ENCODE measurements at places on chromosomes 2 and 18. TPM values are rescaled to one million over a fixed set of nuclear protein-coding genes. Genes with fewer than 3 reads are reported as not detected.

Gene CHST10
- 1.9 TPM for total RNA-seq

Gene CXCR4
- 1,661 TPM for total RNA-seq

Gene TGFA
- total RNA-seq: 0.88 TPM

Gene KCNE4
- not detected for total RNA-seq

Gene LGALSL
- 0.22 TPM for total RNA-seq

Gene TUBB8B
- total RNA-seq: not detected

Gene CNTNAP5
- total RNA-seq: not detected

Gene LOXHD1
- not detected for total RNA-seq

- H3K27ac ChIP-seq: no peak overlapping the region
- peaks cover 3% of the 10 kb centered on the region for H3K4me1 ChIP-seq
These were observed 5.6 kb downstream of the CROCC2 start for GRCh38 chr2:240911641-240912265.

- H3K4me1 ChIP-seq: no peaks in the 10 kb centered on the region
- no peak for DNase-seq
- no peak overlapping the region for H3K27ac ChIP-seq
These were observed 187.2 kb downstream of the LRRTM1 start for GRCh38 chr2:80117401-80117800.

- H3K4me3 ChIP-seq: no peak overlapping the region
- peaks cover 3% of the 10 kb centered on the region for H3K27me3 ChIP-seq
- no peaks in the 10 kb centered on the region for H3K36me3 ChIP-seq
- no peaks in the 10 kb centered on the region for H3K4me1 ChIP-seq
These were observed 169.5 kb downstream of the MTCL1 start for GRCh38 chr18:8874872-8875271.

GRCh38 chr2:157364257-157364974, 38.8 kb upstream of the ERMN start:
- peaks cover 3% of the 10 kb centered on the region for H3K4me1 ChIP-seq
- H3K36me3 ChIP-seq: no peaks in the 10 kb centered on the region
- no peak for DNase-seq
- no peak overlapping the region for H3K27ac ChIP-seq
- H3K4me3 ChIP-seq: no peak overlapping the region
- H3K27me3 ChIP-seq: no peaks in the 10 kb centered on the region

GRCh38 chr2:55729136-55729685, 35.6 kb upstream of the PNPT1 start:
- no peak overlapping the region for H3K4me3 ChIP-seq
- H3K27me3 ChIP-seq: no peaks in the 10 kb centered on the region
- no peaks in the 10 kb centered on the region for H3K36me3 ChIP-seq
- H3K27ac ChIP-seq: no peak overlapping the region
- no peak for DNase-seq

- no peak overlapping the region for H3K4me3 ChIP-seq
- H3K27ac ChIP-seq: no peak overlapping the region
- no peaks in the 10 kb centered on the region for H3K27me3 ChIP-seq
- no peaks in the 10 kb centered on the region for H3K4me1 ChIP-seq
These were observed 11.8 kb downstream of the IGFBP2 start for GRCh38 chr2:216644842-216645635.

DNA sequence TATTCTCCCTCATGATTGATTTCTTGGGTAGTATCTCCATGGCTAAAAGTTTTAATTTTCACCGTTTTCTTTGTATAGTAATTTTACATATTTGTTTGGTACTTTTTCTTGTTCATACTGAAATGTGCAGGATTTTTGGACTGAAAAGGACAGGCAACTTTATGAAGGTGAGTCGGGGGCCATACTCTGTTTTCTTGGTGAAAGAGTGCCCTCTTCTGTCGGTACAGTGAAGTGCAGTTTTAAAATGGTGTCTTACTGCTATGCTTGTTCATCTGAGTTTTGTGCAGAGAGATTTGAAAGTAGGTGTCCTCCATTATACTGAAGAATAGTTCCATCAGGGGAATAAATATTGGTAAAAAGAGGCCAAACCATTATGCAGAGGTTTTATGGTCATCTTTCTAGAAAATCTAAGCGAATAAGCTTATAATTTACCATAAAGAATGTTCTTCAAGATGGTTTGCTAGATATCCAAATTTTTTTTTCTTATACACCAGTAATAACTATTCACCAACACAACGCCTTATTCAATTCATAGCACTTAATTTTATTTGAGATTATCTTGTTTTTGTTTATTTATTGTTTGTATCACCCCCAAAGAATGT, 8.7 kb upstream of the SERPINB13 start:
- H3K4me1 ChIP-seq: no peaks in the 10 kb centered on the region
- H3K36me3 ChIP-seq: no peaks in the 10 kb centered on the region
- no peak overlapping the region for H3K4me3 ChIP-seq
- H3K27me3 ChIP-seq: no peaks in the 10 kb centered on the region
- H3K27ac ChIP-seq: no peak overlapping the region
- no peak for DNase-seq

DNA sequence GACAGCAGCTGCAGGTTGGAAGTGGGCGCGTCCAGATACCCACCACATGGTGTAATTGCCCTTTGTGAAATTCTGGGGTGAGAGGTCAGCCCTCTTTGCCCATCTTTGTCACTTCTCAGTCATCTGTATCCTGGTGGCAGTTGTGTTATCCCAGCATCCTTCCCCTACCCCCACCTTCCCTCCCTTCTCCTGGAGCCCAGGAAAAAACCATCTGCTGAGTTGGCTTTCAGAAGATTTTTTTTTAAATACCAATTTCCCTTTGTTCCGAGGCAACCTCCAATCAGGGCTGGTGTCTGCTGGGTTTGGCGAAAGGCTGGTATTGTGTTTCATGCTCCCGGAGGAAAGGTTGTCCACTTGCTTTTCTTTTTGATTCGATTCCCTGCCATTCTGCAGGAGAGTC, 35.2 kb downstream of the SETBP1 start:
- H3K27me3 ChIP-seq: no peaks in the 10 kb centered on the region
- H3K36me3 ChIP-seq: no peaks in the 10 kb centered on the region
- peaks cover 6% of the 10 kb centered on the region for H3K4me1 ChIP-seq
- no peak overlapping the region for H3K27ac ChIP-seq

DNA sequence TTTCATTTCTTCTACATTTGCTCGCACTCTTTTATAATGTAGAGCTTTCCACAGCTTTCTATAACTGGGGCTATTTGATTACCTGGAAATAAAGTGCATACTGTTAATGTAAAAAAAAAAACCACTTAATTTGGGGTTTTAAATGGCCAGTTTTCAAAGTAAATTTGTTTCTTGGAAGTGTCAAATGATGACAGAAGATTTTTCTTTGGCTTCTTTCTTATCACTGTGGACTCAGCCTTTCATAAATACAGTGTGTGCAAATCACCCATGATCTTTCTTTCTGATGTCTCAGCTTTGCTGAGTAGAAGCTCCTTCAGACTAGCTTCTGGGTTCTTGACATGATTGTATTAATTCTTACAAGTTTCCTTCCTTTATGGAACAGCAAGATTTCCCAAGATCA, 525.6 kb downstream of the PARD3B start:
- no peaks in the 10 kb centered on the region for H3K4me1 ChIP-seq
- DNase-seq: no peak

DNA sequence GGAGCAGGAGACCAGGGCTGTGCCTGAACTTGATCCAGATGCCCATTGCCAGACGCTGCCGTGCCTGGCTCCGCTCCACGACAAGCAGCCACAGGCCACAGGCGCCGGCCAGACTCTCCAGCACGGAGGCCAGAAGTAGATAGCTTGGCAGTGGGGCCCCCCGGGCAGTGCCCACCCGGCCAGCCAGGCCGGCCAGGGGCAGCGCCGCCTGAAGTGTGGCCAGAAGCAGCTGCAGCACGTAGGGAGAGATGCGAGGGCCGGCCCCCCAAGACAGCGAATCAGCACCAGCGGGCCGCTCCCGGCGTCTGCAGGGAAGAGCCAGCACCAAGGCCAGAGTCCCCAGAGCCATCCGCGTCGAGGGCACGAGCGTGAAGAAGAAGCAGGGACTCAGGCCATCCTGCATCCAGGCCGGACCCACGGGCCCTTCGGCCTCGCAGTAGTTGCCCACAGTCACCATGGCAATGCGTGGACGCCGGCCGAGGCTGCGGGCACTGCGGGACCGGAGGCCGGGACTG, 484 bp downstream of the ABCB6 start:
- peak overlapping the region; percentile 70 for H3K4me3 ChIP-seq
- H3K36me3 ChIP-seq: peaks cover 35% of the 10 kb centered on the region
- no peaks in the 10 kb centered on the region for H3K27me3 ChIP-seq
- H3K4me1 ChIP-seq: peaks cover 26% of the 10 kb centered on the region
- no peak overlapping the region for H3K27ac ChIP-seq
- no peak for DNase-seq

DNA sequence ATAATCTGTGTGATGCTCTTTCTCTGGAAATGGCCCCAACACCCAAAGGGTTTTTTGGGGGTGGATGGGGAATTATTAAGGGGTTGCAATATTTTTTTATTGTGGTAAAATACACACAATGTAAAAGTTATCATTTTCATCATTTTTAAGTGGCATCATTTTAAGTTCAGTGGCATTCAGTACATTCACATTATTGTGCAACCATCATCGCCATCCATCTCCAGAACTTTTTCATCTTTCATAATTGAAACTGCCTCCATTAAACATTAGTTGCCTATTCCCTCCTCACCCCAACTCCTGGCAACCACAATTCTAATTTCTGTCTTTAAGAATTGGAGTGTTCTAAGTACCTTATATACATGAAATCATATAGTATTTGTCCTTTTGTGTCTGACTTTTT, 90.0 kb downstream of the POLR1A start:
- DNase-seq: no peak
- H3K27me3 ChIP-seq: no peaks in the 10 kb centered on the region
- peaks cover 20% of the 10 kb centered on the region for H3K4me1 ChIP-seq
- H3K36me3 ChIP-seq: no peaks in the 10 kb centered on the region
- H3K27ac ChIP-seq: no peak overlapping the region

DNA sequence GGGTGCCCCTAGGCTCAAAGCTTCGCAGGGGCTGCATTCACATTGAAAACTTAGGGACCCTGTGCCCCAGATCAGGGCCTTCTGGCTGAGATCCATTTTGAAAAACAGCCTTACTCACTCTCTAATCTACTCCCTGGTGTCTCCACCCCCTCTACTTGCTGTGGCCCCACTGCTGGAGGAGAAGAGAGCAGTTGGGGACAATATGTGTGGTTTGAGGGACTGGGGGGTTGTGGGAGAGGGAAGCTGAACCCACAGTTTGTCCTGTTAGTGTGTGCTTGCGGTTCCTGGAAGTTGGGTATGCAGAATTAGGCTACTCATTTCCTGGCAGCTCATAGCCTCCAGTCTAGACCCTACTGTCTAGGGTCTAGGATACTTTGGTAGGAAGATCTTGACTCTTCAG, 211.4 kb downstream of the PRKCE start:
- H3K4me1 ChIP-seq: peaks cover 19% of the 10 kb centered on the region
- no peak overlapping the region for H3K27ac ChIP-seq
- no peaks in the 10 kb centered on the region for H3K36me3 ChIP-seq
- no peaks in the 10 kb centered on the region for H3K27me3 ChIP-seq
- DNase-seq: no peak
- H3K4me3 ChIP-seq: no peak overlapping the region

- no peak overlapping the region for H3K4me3 ChIP-seq
- no peak for DNase-seq
- H3K27me3 ChIP-seq: no peaks in the 10 kb centered on the region
- no peaks in the 10 kb centered on the region for H3K36me3 ChIP-seq
- no peaks in the 10 kb centered on the region for H3K4me1 ChIP-seq
These were observed 66.1 kb upstream of the SP3 start for GRCh38 chr2:174031226-174031625.

GRCh38 chr2:50749216-50749615, 282.7 kb downstream of the NRXN1 start:
- H3K36me3 ChIP-seq: no peaks in the 10 kb centered on the region
- DNase-seq: no peak
- H3K27ac ChIP-seq: no peak overlapping the region

DNA sequence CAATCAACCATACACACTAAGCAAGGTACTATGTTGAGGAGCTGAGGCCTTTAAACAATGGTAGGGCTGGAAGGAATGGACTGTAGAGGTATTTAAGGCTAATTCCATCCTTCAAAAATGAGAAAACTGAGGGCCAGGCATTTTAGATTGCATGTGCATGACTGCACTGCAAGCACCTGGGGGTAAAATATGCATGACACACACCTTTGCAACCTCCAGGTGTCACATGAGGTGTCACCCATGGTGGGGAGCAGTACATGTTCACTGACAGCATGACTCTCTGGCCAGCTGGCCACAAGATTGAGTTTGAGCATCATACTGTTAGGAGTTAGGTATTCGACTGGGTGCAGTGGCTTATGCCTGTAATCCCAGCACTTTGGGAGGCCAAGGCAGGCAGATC, 182.8 kb downstream of the ZBTB7C start:
- H3K4me1 ChIP-seq: peaks cover 38% of the 10 kb centered on the region
- no peaks in the 10 kb centered on the region for H3K36me3 ChIP-seq
- no peaks in the 10 kb centered on the region for H3K27me3 ChIP-seq
- no peak for DNase-seq

DNA sequence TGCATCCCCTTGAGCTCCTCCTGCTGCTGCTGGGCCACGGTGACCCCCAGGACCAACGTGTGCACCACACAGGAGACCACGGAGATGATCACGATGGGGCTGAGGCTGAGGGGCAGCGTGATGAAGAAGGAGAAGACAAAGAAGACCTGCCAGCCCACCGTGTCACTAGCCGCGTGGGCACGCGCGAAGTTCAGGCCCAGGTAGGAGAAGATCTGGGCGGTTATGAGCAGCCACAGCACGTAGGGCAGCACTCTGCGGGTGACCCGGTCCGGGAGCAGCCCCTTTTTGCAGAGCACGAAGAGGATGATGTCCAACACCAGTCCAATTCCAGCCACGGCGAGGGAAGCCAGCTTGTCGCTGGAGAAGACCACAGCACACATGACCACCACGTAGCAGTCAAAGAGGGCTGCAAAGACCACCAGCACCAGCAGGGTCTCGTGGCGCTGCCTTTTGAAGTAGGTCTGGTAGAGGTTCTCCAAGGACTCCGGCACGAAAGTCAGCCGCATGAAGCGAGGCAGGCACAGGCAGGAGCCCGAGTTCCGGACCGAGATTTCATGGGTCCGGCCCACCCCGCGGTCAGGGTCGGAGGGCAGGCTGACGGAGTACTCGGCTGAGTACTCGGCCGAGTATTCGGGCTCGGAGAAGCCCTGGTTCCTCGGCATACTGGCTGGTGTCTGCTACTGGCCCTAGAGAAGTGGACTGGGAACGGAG, 1.6 kb downstream of the ADCY3 start:
- H3K27me3 ChIP-seq: no peaks in the 10 kb centered on the region
- peak overlapping the region; percentile 60 for H3K4me3 ChIP-seq
- DNase-seq: peak; percentile 5
- H3K36me3 ChIP-seq: peaks cover 14% of the 10 kb centered on the region
- H3K27ac ChIP-seq: no peak overlapping the region
- H3K4me1 ChIP-seq: peaks cover 37% of the 10 kb centered on the region

- no peaks in the 10 kb centered on the region for H3K27me3 ChIP-seq
- H3K36me3 ChIP-seq: no peaks in the 10 kb centered on the region
- H3K27ac ChIP-seq: no peak overlapping the region
- DNase-seq: peak; percentile 74
- peaks cover 29% of the 10 kb centered on the region for H3K4me1 ChIP-seq
These were observed 96.0 kb upstream of the TTC39C start for GRCh38 chr18:23918395-23919032.

- DNase-seq: no peak
- H3K4me3 ChIP-seq: no peak overlapping the region
- no peaks in the 10 kb centered on the region for H3K4me1 ChIP-seq
- no peak overlapping the region for H3K27ac ChIP-seq
- H3K36me3 ChIP-seq: no peaks in the 10 kb centered on the region
These were observed 408.6 kb upstream of the KCNJ3 start for GRCh38 chr2:154289870-154290269.
